ENCODE measurements at places on chromosomes 7 and 10.

GRCh38 chr7:44415510-44415909 lies 74.9 kb downstream of the NUDCD3 start:
- DNase-seq, result no peak

- DNase-seq, result no peak
Observed at GRCh38 chr10:77593771-77594470, 43.7 kb downstream of the KCNMA1 start.

DNA sequence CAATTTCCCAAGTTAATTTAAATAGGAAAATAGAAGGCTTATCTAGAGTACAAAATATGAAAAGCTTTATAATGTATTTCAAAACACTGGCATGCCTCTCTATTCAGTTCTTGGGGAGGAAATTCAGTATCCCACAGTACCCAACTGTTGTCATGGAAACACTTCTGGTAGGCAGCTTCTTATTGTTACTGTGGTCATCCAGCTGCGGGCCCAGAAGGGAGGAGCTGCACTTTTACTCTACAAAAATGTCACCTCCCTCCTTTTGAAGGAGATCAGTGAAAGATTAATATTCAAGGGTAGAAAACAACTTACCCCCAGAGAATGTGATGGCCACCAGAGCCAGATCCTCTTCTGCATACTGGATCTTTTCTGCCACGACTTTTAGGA lies 202.8 kb downstream of the RAPGEF5 start:
- DNase-seq, result no peak

GRCh38 chr7:29150856-29151255 lies 4.5 kb upstream of the CPVL start:
- no peak for DNase-seq
